ENCODE measurements at places on chromosomes 16 and 17.

GRCh38 chr16:10090816-10091215 is 91.4 kb downstream of the GRIN2A start:
- no peak for DNase-seq

GRCh38 chr16:14119799-14120198 is 48.7 kb downstream of the MRTFB start:
- DNase-seq = no peak

- no peak for DNase-seq
These were observed 16.0 kb downstream of the ENGASE start for GRCh38 chr17:79090443-79091225.

GRCh38 chr16:67305216-67306071 is 21.1 kb downstream of the KCTD19 start:
- no peak for DNase-seq

DNA sequence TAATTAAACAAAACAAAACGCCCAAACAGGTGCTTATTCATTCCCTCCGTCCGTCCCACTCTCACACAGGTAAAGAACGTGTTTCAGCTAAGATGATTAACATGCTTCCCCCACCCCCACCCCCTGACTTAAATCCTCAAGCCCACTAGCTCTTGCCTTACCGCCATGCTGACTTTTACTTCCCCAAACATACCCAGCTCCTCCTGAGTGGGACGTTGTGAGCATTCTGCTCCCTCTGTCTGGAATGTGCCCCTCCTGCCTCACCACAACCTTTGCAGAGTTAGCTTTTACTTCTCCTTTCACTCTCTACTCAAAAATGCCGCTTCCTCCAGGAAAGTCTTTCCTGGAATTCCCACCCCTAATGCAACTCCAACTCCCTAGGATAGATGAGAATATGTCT is 774.0 kb upstream of the RBFOX1 start:
- no peak for DNase-seq

DNA sequence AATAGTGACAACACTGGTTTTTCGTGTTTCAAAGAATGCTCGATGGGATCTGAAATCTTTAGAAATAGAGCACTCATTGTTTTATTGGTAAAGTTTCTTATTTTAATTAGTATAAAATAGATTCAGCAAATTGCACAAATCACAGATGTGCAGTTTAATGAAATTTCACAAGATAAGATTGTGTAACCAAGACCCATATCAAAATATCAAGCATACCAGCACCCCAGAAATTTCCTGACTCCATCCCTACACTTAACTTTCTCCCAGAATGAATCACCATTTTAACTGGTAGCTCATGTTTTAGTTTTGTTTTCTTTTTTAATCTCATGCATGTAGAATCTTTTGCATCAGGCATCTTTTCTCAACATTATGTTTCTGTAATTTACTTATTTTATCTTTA is 185.9 kb downstream of the KCNJ2 start:
- DNase-seq = no peak

GRCh38 chr17:79980246-79981043 is 55.2 kb downstream of the TBC1D16 start:
- DNase-seq = no peak

DNA sequence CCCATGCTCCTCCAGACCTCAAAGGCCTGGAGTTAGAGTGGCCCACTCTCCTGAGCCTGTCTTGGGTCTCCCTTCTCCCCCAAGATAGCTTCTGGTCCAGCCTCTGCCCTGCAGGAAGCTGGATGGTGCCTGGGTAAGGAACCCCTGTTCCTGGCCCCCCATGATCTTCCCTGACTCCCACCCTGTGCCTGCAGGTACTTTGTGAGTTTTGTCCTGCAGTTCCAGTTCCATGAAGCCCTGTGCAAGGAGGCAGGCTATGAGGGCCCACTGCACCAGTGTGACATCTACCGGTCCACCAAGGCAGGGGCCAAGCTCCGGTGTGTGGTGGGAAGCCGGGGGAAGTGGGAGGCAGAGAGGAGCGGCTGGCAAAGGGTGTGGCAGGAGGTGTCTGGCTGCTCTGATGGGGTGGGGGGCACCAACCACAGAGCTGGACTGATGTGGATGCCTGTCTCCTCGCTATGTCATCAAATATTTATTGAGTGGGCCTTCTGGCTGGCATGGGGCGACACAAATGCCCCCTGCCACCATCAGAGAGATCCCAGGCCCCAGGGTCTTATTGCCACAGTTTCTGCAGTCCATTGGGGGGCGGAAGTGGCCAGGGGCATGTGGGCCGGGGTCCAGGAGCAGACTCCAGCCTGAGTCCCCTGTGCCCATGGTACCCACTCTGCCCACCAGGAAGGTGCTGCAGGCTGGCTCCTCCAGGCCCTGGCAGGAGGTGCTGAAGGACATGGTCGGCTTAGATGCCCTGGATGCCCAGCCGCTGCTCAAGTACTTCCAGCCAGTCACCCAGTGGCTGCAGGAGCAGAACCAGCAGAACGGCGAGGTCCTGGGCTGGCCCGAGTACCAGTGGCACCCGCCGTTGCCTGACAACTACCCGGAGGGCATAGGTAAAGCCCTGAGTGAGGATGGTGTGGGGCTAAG is 7.1 kb downstream of the ACE start:
- DNase-seq = no peak

GRCh38 chr16:844638-845350 is 44.3 kb upstream of the GNG13 start:
- DNase-seq = no peak

- no peak for DNase-seq
These were observed 238.4 kb downstream of the CEP112 start for GRCh38 chr17:65953316-65954147.

- no peak for DNase-seq
These were observed 15.3 kb upstream of the TBX2 start for GRCh38 chr17:61384354-61384691.

- DNase-seq = no peak
These were observed 5.6 kb downstream of the CDH11 start for GRCh38 chr16:65116216-65116615.

- DNase-seq = no peak
These were observed 72.0 kb downstream of the CMIP start for GRCh38 chr16:81516478-81517149.

- no peak for DNase-seq
These were observed 1.5 kb upstream of the ZNF207 start for GRCh38 chr17:32348483-32348800.

DNA sequence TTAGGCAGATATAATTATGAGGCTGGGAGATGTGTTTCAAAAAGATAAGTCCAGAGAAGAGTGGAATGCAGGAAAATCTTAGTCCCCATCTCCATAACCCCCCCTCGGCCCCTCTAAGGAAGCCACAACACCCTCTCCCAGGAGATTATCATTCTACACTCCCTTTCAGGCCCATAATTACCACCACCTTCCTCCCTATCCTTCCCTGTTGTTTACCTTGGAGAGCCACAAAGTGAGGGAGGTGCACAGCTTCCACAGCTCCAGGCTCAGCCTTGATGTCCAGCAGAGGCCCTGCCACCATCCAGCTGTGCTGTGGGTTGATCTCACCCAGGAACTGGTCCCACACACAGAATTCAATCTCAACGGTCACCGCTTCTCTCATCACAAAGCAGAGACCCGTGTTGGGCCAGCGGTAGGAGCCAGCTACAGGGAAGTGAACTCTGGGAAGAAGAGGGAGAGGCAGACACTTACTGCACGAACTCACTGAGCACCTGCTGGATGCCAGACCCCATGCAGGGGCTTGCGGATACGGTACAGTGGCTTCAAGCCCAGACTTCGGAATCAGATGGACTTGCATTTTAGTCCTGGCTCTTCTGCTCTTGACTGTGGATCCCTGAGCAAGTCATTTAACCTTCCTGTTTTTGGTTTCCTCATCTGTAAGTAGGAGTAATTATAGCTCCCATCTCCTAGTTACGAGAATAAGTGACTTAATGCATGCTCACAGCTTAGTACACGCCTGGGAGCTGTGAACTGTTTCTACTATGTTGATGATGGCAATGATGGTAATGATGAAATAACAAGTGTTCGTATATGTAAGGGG is 44.1 kb downstream of the MIS12 start:
- DNase-seq = no peak

- DNase-seq = no peak
These were observed 50.2 kb downstream of the VPS35L start for GRCh38 chr16:19605701-19606100.

GRCh38 chr16:88017587-88018101 is 66.4 kb downstream of the BANP start:
- DNase-seq = no peak

DNA sequence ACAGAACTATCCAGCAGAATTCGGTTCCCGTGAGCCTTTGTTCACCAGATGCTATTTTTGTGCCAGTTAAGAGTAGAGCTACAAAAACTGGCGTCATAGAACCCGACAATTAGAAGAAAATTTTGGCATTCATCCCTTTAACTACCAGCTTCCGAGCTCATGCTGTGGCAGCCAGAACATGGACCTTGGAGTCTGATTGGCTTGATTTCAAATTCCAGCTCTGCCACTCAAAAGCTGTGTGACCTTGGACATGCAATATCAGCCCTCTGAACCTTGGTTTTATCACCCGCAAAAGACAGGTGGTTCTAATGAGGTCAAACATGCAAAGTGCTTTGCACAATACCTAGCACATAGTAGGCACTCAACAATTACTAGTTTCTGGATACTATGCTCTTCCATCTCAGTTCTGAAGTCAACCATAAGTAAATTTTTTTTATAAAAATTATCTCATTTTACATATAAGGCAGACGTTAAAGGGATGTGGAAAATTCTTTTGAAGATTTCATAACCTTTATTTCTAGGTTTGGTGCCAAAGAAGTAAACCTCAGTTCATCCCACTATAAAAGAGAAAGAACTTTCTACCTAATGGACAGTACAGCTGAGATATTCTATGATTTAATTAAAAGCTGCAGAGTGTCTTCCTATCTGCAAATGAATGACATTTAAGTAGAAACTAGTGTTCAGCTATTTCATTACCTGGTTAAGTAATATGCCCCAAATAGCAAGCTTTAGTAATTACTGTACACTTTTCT is 331.5 kb downstream of the HAPSTR1 start:
- no peak for DNase-seq

GRCh38 chr17:78001182-78001581 is 42.7 kb downstream of the TNRC6C start:
- DNase-seq = peak; percentile 83

DNA sequence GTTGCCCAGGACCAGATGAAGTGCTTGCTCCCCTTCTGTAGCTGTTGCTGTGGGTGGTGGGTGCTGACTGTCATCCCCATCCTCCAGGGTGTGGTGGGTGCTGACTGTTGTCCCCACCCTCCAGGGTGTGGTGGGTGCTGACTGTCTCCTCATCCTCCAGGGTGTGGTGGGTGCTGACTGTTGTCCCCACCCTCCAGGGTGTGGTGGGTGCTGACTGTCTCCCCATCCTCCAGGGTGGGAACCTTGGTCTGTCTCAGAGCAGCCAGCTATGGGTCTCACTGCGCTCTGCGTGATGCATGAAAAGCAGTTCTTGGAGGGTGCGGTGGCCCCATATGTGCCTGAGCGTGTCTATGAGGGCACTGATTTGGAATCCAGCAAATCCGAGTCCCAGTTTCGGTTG is 163.8 kb downstream of the RPTOR start:
- DNase-seq = no peak

DNA sequence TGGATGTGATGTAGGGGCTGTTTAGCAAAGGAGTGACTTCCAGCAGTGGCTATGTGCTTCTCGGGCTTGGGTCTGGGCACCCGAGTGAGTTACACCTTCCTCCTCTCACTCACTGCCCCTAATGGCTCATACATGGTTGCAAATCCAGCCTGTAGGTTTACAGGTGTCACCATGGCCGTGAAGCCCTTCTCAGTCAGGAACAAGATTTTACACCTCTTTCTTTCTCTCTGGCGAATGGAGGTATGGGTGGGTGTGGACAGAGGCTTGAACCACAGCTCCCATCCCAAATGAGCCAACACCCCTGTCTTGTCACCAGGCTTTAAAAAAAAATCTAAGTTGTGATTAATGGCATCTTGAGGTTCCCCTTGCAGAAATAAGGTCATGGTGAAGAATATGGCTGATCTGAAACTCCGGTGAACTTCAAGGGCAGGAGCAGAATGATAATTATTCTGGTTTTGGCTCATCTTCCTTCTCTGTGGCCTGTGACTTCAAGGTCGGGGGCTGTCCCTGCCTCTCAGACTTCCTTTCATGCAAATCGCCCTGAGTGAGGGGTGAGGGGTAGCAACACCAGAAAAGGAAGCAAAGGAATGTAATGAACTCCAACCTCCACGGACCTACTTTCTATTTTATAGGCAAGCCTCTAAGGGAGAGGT is 331.2 kb downstream of the MAF start:
- no peak for DNase-seq

- peak; percentile 100 for DNase-seq
These were observed 82.3 kb downstream of the CCDC182 start for GRCh38 chr17:57662644-57663308.

- peak; percentile 69 for DNase-seq
These were observed 102.7 kb upstream of the NOL11 start for GRCh38 chr17:67615011-67615561.

DNA sequence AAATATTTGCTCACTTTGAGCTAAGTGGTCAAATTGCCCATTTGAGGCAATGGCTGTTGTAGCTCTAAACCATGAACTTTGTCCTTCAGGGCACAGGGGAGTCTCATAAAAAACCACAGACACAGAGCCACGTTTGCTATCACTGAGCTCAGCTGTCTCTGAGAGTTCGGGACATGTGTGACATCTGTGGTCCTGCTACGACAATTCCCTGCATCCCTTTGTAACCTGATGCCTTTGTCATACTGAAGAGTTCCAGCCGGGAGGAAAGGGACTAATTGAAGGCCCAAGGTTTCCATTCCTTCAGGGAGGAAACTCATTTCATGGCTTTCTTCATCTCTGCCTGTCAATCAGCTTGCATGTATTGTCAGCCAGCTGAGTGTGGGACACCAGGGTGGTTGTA is 599.4 kb upstream of the CDH5 start:
- peak; percentile 77 for DNase-seq

GRCh38 chr17:38900978-38901656 is 24.3 kb upstream of the LASP1NB start:
- no peak for DNase-seq

GRCh38 chr16:4699046-4699556 is 5.7 kb downstream of the NUDT16L1 start:
- no peak for DNase-seq

GRCh38 chr17:64739316-64740058 is 77.4 kb upstream of the SMURF2 start:
- DNase-seq = no peak

DNA sequence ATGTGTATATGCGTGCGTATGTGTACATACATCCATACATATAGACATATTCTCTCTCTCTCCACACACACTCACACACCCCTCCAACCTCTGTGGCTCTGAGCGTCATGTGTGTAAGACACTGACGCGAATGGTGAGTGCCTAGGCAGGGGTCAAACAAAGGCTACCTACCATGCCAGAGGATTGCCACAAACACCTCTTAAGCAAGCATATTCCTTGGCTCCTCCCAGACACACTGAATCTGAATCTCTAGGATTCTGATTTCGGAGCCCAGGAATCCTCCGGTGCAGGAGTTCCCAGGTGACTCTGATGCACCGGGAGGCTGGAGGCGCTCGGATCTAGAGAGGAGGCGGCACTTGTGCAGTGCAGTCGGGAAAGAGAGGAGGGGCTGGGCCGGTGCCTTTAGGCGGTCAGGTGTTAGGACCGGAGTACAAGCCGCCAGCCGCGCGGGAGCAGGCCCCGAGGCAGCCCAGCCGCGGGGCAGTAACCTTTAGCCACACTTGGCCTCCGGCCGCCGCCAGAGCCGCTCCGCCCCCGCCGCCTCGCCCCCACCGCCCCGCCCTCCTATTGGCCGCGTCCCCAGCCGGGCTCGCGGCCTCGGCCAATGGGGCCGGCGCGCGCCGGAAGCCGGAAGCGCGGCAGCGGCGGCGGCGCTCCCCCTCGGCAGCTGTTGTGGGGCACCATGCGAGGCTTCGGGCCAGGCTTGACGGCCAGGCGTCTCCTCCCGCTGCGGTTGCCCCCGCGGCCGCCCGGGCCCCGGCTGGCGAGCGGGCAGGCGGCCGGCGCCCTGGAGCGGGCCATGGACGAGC is at the start of gene MLYCD:
MLYCD (plus strand) TSS at position 653 of the 809 bp plus-strand sequence; CDS start at position 683, 30 bp downstream.
- peak; percentile 81 for DNase-seq

All from NCI-H524 (cell line).